Renal cortical epithelial cell (primary cell): ENCODE measurements at places on chromosomes 2 and 18.

DNA sequence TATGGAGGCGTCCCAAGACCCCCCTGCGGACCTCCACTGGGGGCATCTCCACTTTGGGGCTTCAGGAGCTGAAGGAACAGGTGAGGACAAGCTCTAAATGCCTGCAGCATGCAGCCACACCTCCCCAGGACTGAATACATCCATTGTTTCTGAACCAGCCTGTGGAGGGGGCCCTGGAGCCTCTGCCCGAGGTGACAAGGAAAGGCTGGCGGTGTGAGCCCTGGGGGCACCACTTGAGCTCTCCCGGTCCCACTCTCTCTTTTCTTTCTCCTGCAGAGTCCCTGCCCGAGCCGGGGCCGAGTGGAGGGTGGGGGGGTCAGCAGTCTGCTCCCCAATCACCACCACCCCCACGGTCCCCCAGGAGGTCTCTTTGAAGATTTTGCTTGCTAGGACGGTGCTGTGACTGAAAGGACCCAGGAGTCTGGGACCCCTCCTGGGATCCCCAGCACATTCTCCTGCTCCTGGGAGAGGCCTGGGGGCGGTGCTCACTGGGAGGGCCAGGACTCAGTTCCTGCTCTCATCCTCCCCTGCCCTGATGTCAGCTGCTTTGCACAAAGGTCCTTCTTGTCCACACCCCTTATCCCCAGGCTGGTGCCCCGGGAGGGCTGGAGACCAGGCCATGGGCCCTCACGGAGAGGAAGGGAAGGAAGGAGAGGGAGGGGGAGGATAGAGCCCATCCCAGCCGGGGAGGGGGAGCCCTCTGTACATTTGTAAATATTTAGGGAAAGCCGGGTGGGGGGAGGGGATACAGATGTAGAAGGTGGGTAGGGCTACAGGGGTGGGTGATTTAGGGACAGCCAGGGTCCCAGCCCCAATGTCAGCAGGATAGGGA, 5.7 kb downstream of the CHPF start:
- no peak for DNase-seq

DNA sequence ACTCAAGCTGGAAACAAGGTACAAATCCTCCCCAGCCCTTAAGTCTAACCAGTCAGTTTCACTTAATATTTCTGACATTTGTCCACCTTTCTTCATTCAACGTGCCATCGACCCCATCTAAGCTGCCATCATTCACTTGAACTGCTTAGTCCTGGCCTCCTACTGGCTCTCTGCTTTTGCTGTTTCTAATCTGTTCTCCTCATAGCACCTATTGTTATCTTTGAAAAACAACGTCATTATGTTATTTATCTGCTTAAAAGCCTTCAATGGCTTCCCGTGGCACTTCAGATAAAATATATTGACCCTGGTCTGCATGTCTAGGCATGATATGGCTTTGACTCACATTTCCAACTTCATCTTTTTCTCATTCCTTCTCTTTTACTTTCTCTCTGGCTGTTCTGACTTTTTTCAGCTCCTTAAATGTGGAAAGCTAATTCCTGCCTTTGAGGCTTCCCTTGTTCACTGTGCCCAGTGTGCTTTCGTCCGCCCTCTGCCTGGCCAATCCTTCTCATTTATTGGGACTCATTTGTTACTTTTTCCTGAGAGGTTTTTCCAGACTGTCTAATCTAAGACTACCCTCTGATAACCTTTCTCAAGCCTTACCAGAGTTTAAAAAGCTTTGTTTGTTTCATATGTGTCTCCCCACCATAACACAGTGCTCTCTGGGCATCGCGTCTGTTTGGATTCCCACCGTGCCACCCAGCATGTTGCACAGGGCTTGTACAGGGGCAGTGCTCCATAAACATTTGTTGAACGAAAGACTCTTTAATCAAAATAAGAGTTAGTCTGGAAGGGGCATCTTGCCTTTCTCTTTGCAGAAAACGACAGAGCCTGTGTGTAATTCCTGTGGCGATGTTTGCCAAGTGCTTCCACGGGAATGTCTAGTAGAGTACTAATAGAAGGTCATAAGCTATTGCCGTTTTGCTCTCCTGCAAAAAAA, 183.9 kb downstream of the FMNL2 start:
- no peak for DNase-seq

- DNase-seq, result no peak
Measured at GRCh38 chr2:3325458-3326181, 52.0 kb downstream of the EIPR1 start.

GRCh38 chr18:72208920-72209676, 335.0 kb downstream of the CBLN2 start:
- no peak for DNase-seq

- no peak for DNase-seq
Measured at GRCh38 chr2:60808330-60808801, 52.3 kb downstream of the PAPOLG start.

GRCh38 chr2:231634951-231635875, 42.5 kb downstream of the TEX44 start:
- DNase-seq, result peak; percentile 47

GRCh38 chr2:156437931-156438410, 1.8 kb downstream of the GPD2 start:
- no peak for DNase-seq

DNA sequence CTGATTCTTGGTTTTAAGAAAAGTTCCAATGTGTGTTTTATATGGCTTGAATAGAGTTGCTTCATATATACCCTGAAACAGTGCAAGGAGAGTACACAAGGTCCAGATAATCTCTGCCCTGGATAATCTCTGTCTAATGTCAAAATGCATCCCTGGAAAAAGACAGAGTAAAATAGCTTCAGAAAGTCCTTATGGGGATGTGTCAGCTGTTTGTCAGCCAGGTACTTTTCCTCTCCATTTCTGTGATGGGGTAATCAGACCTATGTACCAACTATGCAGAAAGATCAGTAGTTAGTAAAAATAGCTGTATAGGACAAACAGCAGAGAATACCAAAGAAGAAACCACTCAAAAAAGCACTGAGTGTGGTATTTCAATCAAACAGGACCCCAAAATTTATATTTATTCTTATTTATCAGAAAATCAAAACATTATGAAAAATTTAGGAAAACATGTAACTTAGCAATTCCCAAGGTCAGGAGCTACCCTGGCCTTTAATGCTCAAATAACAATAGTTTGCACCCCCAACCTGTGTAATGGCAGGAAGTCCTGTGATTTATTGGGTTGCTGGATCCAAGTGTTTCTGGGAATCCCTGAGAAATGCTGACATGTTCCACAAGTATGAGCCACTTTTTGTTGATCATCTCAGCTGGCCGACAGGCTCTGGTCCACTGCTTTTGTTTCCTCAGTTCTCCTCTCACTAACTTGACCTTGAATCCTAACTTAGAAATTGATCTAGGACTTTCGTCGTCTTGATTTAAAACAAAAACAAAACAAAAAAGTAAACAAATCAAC, 69.6 kb downstream of the MDH1 start:
- peak; percentile 85 for DNase-seq

DNA sequence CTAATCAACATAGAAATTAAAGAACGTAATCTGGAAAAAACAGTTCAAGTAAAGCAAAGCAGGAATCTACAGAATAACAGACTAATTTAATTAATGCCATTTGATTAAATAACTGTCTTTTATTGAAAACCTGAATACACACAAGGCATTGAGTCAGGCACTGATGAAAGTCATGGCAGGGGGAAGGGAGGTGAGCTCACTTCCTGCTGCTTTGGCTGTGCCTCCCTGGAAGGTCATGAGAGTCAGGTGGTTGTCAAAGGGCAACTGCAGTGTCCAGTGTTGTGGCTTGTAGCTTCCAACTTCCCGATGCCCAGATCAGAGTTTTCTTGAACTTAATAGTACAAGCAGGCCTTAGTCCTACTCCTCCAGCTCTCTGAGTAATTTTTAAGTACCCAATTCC, 180.9 kb downstream of the PID1 start:
- no peak for DNase-seq

- DNase-seq, result no peak
Measured at GRCh38 chr2:242013771-242014170, 144.2 kb downstream of the RTP5 start.

DNA sequence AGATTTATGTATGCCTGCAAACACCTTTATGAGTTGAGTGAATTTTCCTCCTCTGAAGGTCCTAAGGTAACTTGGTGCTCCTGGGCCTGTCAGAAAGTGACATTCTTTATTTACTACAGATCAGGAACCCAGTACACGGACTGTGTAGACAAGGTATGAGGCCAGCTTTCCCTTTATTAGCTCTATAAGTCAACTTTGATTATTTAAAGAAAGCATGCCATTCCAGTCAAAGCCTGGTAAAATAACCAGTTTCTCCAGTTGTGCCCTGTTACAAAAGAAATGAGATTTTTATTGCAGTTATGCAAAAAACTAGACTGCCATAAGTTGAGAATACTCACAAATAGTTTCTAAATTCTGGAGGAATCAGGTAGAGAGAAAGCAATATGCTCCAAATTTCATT, 266.1 kb upstream of the SP5 start:
- DNase-seq, result no peak

DNA sequence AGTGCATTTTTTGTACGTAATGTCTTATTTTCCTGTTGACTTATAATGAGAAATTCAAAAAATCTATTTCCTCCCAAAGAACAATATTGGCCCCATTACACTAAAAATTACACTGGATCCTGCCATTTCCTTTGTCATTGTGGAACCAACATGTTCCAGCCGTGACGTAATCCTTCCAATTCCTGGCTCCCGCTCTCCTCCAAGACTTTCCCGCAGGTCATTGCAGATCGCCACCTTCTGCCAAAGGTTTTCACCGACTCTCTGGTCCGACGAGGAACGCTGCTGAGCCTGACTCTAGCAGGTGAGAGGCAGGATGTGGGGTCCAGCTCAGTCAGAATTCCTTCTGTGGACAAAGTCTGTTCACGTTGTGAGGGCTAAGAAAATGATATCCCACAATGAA, 38.0 kb downstream of the PTGR3 start:
- DNase-seq, result no peak

GRCh38 chr2:31237348-31238017, 3.5 kb downstream of the EHD3 start:
- no peak for DNase-seq

GRCh38 chr18:24322584-24323136, 75.0 kb downstream of the OSBPL1A start:
- DNase-seq, result no peak

DNA sequence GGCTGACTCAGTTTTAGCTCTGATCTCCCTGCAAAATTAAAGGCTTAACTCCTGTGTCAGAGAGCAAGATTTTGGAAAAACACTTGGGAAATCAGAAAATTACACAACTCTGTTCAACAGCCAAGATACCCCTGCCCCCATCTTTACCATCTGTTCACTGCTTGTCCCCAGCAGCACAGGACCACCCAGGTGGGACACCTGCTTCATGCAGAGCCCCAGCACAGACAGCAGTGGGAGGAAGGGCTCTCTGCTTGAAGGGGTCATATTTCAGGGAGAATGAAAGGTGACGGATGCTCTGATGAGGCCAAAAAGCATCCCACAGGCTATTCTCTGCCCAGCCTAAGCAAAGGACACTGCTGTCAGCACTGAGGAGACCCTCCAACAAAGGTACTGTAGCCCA, 584.6 kb upstream of the KLHL29 start:
- no peak for DNase-seq

DNA sequence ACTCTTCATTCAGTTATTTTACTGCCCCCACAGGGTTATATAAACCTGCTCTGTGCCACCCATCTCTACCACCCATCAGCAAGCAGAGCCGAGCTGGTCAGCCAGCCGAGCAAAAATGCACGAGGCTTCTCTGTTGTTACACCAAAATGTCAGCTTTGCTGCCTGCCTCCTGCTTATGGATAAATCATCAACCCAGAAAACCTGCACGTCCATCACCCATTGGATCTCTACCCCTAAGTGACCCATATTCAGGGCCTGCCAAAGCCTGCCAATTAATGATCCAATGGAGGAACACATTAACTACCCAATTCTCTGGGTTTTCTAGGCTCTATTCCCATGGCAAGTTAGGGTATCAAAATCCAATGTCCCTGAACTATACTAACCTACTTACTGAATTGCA, 365.5 kb upstream of the ACVR2A start:
- peak; percentile 50 for DNase-seq

DNA sequence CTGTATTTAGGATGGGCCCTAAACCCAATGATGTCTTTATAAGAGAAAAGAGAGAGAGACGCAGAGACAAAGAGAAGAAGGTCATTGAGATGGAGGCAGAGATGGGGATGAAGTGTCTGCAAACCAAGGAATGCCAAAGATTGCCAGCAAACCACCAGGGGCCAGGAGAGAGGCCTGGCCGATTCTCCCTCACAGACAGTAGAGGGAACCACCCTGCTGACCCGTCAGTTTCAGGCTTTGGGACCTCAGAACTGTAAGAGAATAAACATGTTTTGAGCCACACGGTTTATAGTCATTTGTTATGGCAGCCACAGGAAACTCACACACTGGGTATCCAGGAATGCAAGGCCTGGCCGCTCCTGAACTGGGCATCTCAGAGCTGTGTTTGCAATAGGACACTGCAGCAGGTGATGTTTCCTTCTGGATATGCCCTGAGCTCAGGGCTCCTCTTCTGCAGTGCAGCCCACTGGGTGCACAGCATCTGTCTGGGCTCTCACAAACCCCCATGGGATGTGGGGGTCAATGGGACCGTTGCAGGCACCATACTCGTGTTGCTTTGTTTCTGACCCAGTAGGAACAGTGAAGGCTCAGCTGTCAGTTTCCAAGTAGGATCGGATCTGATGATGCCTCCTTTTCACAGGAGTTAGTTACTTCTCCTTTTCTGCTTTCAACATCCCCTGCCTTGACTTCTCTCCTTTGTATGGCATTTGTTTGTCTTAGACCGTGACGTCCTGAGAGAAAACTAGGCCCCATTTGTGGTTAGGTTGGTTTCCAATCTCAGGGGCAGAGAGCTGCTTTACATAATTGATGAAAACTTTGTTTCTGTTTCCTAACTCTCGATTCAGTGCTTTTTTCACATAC, 20.8 kb downstream of the PTPN18 start:
- no peak for DNase-seq

DNA sequence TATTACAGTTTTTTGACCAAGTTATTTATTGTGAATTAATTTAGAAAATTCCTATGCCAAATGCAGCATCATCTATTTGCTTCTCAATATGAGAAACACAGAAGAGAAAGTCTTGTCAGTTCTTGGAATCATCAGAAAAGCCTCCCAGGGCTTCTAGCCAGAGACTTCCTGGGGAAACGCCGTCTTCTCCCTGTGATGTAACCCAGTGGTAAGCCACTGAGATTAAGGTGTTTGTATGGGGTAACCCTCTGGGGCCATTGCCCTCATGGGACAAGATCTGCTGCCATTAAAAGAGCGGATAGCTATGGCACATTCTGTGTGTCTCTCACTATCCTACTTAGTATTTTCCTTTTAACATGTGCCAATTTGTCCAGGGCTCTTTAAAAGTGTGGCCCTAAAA, 28.0 kb downstream of the ANKRD29 start:
- no peak for DNase-seq
